ENCODE measurements at places on chromosomes 6 and 20.

- DNase-seq = no peak
Observed at GRCh38 chr6:45927421-45928320, 88.0 kb downstream of the CLIC5 start.

DNA sequence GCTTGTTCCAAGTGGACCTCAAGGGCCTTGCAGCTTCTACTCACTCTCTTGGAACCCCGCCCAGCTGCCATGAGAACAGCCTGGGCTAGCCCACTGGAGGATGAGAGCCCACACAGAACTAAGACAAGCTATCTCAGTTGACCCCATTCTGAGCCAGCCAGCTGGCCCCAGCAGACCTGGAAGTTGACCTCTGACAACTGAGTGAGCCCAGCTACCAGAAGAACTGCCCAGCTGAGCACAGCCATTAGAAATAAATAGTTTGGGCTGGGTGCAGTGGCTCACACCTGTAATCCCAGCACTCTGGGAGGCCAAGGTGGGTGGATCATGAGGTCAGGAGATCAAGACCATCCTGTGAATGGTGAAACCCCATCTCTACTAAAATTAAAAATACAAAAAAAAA lies 37.1 kb downstream of the SNX5 start:
- DNase-seq = no peak

DNA sequence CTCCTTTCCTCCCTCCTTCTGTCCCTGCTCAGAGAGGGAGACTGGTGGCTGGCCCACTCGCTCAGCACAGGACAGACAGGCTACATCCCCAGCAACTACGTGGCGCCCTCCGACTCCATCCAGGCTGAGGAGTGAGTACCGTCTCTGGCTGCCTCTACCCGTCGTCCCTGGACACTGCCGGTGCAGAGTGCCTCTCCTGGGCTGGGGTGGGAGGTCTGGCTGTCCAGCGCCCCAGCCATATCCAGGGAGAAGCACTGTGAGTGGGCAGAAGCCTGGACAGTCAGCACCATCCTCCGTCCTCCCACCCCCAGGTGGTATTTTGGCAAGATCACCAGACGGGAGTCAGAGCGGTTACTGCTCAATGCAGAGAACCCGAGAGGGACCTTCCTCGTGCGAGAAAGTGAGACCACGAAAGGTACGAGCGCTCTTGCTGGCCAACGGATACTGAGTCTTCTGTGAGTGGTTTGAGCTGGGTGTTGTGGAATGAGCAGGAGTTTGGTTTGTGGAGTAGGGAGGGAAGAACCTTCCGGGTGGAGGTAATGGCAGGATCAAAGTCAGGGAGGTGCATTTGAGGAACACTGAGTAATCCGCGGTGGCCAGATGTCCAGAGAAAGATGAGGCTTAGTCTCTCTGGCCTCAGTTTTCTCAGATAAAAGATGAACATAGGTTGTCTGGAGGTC lies 48.1 kb downstream of the SRC start:
- DNase-seq = no peak

- DNase-seq = no peak
Observed at GRCh38 chr6:169386411-169387057, 132.9 kb upstream of the THBS2 start.

- DNase-seq = peak; percentile 22
Observed at GRCh38 chr6:101396548-101397173, 3.2 kb downstream of the GRIK2 start.

GRCh38 chr6:37011656-37012378 lies 6.4 kb downstream of the FGD2 start:
- no peak for DNase-seq

- no peak for DNase-seq
Observed at GRCh38 chr6:161228921-161229591, 44.8 kb downstream of the AGPAT4 start.

- no peak for DNase-seq
Observed at GRCh38 chr6:123640567-123641187, 3.9 kb upstream of the TRDN start.

DNA sequence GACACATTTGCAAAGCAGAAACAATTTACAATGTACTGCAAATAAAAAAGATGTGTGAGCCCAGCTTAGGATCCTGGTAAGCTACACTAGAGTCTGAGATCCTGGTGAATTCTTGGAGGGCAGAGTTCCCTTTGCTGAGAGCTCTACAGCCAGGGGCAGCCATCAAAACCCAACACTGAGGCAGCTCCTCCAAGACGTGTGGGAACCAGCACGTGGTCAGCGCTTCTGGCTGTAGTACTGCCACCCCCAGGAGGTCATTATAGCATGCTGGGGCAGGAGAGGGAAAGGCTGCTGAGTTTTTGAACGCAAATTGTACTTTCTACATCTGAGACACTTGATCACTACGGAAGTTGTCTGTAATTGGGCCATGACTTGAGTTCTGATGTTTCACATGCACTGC lies 131.5 kb downstream of the INSM1 start:
- DNase-seq = no peak

DNA sequence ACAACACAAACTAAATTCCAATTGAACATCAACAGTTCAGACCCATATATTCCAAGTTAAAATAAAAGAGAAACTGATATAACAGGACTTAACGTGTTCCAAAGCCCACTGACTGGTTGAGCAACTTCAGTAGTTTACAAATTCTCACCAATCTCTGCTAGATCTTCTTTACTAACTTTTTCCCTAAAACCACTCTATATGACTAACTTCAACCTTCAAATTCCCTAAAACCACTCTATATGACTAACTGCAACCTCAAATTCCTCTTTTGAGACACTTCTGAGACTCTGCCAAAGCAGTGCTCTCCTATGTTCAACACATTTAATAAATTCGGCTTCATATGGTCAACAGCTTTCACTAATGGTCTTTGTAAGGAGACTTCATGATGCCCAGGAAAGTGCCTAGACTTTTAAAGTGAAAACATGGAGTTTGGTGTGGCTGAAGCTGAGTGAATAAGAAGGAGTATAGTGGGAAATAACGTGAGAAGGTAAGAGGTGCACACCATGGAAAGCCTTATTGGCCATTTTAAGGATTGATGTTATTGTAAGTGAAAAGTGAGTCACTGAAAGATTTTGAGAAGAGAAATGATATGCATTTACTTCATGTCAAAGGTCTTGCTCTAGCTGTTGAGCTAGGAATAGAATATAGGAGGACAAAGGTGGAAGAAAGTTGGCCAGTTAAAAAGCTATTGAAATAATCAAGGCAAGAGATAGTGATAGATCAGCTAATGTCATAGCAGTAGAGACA lies 134.0 kb upstream of the HCRTR2 start:
- DNase-seq = no peak

DNA sequence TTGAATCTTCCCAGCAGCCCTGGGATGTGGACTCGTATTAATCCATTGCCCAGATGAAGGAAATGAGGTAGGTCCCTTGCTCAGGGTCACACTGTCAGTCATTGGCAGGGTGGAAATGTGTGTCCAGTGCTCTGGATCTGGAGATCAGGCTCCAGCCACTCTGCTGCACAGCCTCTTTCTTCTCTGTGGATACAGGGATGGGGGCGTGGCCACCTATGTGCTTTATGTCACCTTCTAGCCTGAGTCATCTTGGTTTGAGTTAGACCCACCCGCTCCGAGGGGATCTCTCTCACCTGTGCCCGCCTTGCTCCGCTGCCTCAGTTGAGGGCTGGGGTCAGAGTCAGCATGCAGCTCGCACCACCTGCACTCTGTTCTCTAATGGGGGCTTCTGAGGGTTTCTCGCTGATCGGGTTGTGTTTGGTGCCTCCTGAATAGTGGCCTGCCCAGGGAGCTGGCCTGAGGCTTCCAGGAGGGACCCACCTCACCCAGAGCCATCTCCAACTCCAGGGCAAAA lies 80.0 kb downstream of the TCP11 start:
- no peak for DNase-seq

- DNase-seq = no peak
Observed at GRCh38 chr6:46175446-46175845, 4.7 kb upstream of the ENPP5 start.

- no peak for DNase-seq
Observed at GRCh38 chr6:24126586-24127192, 674 bp downstream of the NRSN1 start.

DNA sequence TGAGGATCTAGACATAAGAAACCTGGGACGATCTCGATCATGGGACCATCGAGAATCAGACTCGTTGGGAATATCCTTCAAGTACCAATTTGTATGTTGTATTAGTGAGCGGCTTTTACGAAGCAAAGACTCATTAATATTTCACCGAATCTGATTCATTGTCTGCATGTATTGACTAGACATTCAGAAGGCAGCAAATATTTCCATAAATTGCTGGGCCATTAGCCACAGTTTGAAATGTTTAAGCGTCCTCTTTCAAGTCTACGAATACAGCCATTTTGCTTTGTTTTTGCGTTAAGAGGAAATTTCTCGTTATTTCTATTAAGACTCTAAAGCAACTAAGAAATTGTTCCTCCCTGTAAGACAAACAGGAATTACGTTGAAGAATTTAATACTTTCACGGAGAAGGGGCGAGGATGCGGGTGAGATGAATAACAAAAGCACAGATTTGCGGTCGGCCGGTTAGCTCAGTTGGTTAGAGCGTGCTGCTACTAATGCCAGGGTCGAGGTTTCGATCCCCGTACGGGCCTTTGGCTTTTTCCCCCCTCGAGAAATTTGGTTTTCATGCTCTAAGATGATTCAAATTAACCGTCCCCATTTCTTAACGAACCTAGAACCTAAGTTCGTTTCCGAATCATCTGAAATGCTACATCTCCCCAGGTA lies 18.5 kb downstream of the POM121L2 start:
- DNase-seq = no peak

DNA sequence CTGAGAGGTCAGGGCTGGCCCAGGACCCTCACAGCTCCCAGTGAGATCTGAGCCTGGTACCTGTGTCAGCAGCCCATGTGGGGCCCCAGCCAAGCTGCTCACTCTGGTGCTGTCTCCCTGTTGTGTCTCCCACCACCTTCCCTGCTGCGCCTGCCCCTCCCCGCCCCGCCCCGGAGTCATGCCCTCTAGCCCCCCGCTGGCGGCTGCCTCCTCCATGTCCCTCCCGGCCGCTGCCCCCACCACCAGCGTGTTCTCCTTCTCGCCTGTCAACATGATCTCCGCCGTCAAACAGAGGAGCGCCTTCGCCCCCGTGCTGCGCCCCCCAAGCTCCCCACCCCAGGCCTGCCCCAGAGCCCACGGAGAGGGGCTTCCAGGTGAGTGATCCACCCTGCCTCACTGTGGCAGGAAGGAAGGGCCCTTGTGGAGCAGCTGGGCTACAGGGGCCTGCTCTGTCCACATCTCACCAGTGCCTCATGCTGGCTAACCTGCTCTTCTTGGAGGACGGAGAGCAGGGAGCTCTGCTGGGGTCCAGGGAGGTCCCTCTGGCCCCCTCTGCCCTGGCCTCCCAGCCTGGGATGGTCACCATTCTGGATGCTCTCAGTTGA lies 44.9 kb downstream of the CPXM1 start:
- no peak for DNase-seq

- DNase-seq = no peak
Observed at GRCh38 chr6:8562125-8562524, 126.8 kb upstream of the SLC35B3 start.

GRCh38 chr6:156280065-156280464 lies 497.1 kb upstream of the ARID1B start:
- no peak for DNase-seq

- DNase-seq = no peak
Observed at GRCh38 chr20:43840382-43841070, 74.1 kb upstream of the TOX2 start.

- no peak for DNase-seq
Observed at GRCh38 chr6:53605543-53606235, 59.9 kb downstream of the KLHL31 start.

DNA sequence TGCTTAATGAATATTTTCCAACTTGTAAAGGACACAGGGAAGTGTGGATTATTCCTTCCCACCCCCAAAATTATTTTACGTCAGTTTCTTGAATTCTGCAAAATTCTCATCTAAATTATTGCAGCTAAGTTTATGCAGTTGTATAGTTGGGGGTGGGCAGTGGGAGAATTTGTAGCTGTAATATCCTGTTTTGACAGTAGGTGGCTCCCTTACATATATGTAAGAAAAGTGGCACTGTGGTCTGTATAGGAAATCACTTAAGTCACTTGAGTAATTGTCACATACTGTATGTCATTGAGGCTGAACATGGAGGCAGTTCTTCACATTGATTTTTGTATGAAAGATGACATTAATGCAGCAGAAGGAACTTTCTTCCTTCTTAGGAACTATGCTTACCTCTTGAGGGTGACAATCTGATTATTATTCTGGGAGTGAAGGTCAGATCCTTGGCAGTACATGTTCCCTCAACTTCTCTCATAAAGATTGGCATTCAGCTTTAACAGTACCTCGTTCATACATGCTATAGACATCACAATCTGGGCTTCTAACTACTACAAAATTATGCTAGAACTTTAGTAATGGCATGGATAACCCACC lies 14.6 kb upstream of the CFAP206 start:
- no peak for DNase-seq

- no peak for DNase-seq
Observed at GRCh38 chr20:19757487-19758132, 448 bp upstream of the RIN2 start.

DNA sequence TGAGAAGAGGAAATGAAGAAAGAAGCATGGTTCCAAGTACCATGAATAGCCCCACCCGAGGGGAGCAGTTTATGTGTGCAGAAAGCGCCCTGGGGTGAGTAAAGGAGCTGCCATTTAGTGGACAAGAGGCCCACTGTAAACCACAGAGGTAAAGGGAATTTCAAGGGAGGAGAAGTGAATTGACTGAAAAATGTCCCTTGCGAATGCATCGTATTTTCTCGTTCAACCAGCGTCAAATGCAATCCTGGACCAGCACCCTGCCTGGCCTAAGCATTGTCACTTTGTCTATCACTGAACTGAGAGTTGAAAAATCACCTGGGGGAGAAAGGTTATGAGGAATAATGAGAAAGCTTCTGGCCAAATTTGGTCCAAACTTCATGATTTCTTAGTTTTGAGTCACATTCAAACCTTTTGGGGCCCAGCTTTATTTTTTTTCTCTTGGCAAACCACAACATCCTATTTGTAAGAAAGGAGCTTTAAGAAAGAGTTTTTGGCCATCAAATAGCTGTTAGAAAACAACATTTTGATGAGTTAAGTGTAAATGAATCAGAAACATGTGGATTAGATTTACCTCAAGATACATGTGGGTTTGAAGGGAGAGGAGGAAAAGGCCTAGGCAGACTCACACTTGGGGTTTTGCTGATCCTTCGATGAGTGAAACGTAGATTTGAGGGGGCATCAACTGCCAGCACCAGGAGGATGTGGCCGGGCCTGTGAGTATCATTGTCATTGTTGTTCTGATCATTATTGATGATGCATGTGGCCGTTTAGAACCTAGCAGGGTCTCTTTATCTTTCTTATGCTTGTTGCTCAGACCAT lies 214.0 kb downstream of the CLIC5 start:
- peak; percentile 47 for DNase-seq

DNA sequence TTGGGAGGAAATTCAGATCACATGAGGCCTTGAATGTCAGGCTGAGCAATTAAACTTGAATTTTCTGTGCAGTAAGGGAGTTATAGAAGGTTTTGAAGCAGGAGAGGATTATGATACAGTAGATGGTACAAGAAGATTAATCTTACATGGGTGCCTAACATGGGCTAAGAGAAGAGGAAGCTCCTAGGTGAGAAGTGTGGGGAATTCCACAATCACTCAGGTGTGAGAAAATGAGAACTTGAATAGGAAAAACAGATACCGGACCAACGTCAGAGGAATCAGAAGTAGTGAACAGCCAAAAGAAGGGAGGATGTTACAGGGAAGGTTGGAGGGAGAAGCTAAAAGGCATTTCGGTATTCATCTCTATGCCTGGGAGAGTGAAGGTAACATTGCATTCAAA lies 250.7 kb upstream of the SLC35B3 start:
- DNase-seq = no peak
